ENCODE measurements at places on chromosomes 3 and 15.

GRCh38 chr15:25234831-25235230, 204.0 kb downstream of the UBE3A start:
- DNase-seq: no peak

GRCh38 chr3:108031895-108032294, 58.9 kb downstream of the CD47 start:
- DNase-seq: no peak

- peak; percentile 26 for DNase-seq
Measured at GRCh38 chr3:107574650-107575049, 51.9 kb downstream of the BBX start.

- no peak for DNase-seq
Measured at GRCh38 chr15:61112231-61112630, 116.9 kb downstream of the RORA start.

DNA sequence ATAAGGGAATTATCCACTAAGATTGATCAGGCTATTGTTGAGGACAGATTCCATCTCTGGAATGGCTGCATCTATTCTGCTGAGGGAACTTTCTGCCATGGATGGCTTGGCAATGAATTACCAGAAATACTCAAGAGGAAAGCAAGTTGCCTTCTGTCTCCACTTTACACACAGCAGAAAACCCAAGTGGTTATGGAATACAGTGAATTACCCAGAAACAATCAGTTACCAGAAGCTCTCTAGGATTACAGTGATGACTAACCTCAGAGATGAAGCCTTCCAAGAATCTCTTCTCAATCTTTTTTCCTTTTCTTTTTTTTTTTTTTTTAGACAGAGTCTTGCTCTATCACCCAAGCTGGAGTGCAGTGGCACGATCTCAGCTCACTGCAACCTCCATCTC, 183.3 kb downstream of the WDR76 start:
- no peak for DNase-seq

DNA sequence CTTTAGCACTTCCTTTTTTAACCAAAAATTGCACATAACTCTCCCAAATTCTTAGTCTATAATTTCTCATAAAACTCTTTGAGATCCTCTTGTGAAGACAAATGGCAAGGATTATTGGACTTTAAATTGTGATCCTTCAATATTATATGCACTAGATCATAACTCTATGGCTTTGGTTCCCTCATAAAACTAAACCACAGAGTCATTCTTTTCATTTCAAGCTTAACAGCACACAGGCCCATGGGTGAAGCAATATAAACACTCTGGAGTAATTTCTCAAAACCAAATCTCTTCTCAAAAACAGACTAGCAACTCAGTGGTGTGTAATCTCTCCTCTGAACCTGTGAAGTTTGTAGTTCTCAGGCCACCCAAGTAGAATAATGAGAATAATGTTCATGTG, 171.0 kb upstream of the NECTIN3 start:
- no peak for DNase-seq

- peak; percentile 49 for DNase-seq
Measured at GRCh38 chr3:9398700-9399336, 1.4 kb downstream of the SETD5 start.

DNA sequence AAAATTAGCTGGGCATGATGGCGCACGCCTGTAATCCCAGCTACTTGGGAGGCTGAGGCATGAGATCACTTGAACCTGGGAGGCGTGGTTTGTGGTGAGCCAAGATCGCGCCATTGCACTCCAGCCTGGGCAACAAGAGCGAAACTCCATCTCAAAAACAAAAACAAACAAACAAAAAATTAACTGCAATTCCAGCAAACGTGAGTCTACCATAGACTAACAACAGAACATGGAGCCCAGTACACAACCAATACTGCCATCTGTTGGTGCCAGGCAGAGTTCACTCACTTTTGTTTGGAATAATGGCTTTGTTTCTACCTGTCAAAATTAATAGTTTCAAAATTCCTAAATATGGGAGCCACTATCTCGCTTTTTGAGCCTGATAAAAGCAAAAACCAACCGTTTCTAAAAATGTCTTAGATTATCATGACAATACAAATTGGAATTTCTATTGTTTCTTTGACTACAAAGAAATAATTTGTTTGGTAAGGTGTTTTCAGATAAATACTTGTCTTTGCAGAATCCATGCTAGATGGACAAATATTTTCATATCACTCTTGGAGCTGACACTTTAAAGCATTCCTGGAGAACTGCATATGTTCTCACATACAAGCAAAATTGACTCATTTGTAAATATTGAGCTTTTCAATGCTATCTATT, 45.0 kb downstream of the GPR176 start:
- peak; percentile 31 for DNase-seq

Measured in small intestine (tissue), 16 donors.